ENCODE measurements at places on chromosomes 6 and 20.

GRCh38 chr20:22583773-22584521 is 425 bp downstream of the FOXA2 start:
- DNase-seq: no peak

DNA sequence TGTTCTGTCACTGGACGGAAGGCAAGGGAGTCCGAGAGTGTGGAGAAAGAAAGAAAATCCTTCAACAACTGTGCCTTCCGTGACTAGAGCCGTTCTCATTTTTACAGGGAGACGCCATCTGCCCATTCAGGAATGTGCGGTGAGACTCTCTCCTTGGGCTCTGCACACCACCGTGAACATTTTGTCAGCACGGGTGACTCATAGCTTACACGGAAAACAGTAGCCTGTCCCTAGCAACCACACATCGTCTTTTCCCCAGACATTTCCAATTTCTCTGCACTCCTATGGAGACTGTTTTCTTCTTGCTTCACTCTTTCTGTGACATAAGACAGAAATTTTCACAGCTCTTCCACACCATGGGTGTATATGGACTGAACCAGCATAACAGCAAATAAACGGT is 55.1 kb downstream of the TBXT start:
- DNase-seq: peak; percentile 70

- peak; percentile 49 for DNase-seq
Measured at GRCh38 chr6:112640891-112641290, 293.8 kb downstream of the RFPL4B start.

- no peak for DNase-seq
Measured at GRCh38 chr6:2617729-2618128, 133.0 kb downstream of the MYLK4 start.

DNA sequence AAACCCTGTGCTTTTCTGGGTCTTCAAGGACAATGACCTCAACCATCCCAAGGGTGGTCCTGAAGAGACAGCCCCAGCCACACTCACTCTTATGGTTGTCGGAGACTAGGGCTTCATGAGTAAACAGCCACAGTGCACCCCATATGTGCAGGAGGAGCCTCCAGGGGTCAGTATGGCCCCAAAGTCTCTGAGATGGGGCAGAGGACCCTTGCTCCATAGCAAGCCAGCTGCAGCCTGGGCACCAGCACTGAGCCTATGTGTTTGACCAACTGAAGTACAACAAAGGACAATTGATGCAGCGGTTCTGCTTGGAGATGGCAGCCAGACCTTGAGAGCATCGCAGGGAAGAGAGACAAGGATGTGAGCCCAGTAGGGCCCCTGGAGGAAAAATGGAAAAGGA is 112.2 kb downstream of the LRFN2 start:
- DNase-seq: no peak

DNA sequence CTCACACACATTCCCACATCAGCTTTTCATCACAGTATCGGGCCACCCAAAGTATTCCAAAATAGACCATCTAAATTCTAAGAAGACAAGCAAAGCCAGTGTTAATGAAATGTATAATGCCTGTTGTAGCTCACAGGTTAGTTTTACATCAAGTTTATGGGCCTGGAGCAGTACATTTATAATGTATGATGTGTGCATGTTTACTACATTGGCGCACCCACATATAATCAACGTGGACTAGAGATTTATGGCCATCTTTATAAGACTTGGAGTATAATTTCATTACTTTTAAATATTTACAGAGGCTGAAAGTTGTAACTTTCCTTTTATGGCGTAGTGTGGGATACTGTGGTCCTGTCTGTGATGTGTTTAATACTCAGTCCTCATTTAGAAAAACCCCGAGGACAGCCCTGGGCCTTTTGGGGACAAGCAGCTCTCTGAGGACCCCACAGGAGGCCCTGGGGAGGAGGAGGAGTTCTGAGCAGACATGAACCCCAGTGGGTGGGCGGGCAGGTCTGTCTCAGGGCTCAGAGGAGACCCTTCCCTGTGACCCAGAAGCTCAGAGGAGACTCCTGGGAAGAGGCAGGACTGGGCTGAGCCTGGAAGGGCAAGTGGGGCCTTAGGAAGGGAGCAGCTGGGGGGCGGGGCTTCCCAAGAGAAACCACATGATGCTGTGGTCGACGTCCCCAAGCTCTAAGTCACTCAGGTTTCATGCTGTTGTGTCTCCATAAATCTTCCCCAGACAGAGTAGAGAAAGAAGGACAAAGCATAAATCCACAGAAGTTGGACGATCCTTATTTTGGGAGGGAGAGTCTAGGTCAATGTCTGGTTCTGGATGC is 232.1 kb downstream of the PREX1 start:
- DNase-seq: no peak

GRCh38 chr20:25637247-25637646 is 13.4 kb upstream of the NANP start:
- no peak for DNase-seq

DNA sequence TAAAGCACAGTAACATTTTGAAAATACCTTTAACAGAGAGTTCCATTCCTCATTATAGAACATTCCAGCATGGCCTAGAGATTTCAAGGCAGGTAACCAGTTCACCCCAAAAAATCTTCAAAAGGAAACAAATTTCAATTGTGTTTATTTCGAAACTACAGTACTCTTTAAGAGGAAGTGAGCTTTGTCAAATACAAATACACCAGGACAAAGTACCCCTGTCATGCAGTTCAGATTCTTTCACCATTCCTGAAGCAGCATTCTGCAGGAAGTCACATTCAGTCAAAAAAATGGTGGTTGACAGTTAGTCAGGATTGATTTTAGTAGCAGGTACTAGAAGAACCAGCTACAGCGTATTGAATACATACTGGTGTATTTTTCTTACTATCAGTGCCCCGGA is 89.6 kb upstream of the RIN2 start:
- DNase-seq: no peak

GRCh38 chr20:52918311-52918710 is 53.8 kb upstream of the TSHZ2 start:
- no peak for DNase-seq

GRCh38 chr6:168999392-168999791 is 254.3 kb downstream of the THBS2 start:
- DNase-seq: no peak

- no peak for DNase-seq
Measured at GRCh38 chr6:100664274-100665040, 199.7 kb upstream of the SIM1 start.

GRCh38 chr20:15622368-15622767 is 950.9 kb downstream of the KIF16B start:
- no peak for DNase-seq

GRCh38 chr6:20837189-20837588 is 302.9 kb downstream of the CDKAL1 start:
- DNase-seq: no peak
